Activated T-cell treated with anti-CD3 and anti-CD28 coated beads, Interleukin-2, amount 50 U/mL, for 1 hour (primary cell): ENCODE measurements at places on chromosomes 5 and 9.

DNA sequence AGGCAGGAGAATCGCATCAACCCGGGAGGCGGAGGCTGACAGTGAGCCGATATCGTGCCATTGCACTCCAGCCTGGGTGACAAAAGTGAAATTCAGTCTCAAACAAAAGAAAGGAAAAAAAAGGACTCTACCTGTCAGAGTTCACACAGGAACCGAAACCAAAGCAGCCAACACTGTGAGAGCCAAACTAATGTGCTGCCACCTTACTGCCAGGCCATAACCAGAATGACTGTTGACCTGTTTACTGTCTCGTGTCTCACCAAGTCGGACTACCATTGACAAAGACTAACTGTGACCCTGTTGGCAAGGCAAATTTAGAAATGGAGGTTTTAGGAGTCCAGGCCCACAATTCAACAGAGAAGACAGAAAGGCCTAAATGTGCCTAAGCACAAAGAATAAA is 112.4 kb downstream of the ANXA2R start:
- no peak for DNase-seq

DNA sequence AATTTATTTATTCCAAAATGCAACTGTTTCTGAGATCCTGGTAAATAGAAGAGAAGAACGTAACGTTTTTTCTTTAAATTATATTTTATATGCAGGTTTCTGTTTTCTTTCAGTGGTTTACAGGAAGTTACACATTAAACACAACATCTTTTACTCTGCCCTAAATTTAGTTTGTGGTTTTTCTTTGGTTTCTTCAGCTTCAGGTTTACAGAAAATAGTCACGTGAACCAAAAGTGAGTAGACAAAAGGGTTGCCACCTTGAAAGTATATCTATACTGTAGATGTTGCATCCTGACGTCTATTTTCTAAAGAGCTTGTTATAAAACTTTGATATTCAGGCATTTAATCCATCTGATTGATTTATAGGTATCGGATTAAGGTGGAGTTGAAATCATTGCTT is 1236.6 kb downstream of the MAT2B start:
- no peak for DNase-seq

- DNase-seq, result no peak
These were observed 51.9 kb upstream of the SYNPO start for GRCh38 chr5:150588596-150588890.

GRCh38 chr9:127629468-127630081 is 17.5 kb downstream of the STXBP1 start:
- DNase-seq, result no peak

DNA sequence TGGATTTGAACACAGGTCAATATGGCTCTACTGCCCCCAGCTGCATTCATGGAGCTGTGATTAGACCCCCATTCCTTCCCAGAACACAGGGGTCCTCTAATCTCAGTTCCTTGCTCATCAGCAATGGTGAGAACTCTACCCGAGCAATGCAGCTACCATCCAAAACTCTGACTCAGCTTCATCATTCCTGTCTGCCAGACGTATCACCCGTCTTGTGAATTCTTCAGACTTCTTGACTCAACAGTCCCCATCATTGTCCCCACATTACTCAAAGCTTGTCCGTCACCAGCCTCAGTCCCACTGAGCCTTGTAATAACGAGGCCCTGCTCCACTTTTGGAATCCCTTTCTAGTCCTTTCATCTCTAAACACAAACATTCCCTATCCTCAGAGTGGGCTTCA is 36.3 kb upstream of the STX17 start:
- no peak for DNase-seq

DNA sequence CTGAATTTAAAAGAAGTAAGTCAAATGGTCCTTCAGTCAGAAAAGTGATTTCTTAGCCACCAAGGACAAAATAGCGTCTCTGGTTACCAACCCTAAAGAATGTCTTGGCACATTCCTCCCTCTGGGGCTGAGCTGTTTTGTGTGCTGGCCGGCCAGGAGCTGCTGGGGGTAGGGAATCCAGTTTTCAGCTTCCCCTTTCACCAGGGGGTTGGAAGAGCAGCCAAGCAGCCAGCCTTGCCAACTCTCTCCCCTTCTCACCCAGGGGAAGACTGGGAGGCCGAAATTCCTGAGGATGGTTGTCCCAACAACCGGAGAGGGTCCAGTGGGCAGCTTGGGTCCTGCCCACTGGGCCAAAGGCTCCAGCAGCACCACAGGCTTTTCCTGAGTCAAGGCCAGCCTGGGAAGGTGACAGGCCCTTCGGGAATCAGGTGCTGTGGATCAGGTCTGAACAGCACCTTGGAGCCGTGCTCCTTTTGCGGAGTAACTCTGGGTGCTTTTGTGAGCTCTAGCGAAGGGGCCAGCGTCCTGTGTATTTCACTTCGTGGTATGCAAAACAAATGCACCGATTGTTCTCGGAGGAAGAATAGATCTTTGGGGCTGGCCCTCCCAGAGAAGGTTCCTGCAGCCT is 4.2 kb downstream of the WWC1 start:
- no peak for DNase-seq

DNA sequence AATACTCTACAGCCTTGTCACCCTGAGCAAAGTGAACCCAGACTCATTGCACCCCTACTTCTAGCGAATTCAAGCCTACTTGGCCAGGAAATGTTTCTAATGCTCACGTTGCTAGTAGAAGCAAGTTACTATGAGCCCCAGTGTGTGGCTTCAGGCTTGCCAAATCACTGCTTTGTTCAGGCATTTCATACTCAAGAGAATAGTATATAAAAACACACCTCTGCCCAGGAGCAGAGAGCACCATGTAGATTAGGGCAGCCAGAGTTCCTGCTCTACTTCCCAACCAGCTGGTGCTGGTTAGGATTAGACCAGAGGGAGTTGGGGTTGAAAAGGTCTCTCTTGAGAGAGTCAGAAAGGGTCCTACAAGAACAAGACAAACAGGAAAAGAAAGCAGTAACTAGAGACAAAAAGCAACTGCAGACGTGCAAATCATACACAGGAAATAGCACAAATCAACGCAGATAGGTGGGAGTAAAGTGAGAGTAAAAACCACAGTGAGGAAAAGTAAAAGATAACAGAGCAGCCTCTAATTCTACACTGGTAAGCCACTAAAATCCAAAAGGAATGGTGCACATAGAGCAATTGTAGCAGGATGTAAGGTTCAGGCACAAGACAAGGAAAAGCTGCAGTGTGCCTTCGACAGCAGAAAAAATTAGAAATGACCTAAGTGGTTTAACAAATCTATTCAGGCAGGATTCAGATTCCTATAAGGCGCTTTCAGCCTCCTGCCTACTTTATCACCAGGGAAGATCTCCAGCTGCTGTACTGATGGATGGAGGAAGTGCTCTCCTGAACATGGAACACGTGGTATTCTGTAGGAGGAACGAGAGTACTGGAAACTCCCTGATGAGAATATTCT is 49.6 kb upstream of the KIF2A start:
- DNase-seq, result peak; percentile 29

DNA sequence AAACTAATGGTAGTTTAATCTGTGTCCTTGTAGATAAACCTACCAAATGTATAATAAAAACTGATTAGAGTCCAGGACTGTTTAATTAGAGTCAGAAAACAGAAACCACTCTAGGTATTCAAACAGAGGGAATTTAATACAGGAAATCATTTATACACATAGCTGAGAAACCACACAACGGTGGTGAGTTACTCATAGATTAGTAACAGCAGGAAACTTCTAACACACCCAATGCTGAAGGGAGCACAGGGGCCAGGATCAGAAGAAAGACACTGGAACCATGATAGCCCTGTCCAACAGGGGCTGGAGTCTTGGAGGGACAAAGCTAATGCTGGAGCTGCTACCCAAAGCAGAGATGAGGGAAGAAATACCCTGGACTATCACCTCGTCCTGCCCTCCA is 321.0 kb downstream of the ACTL7B start:
- no peak for DNase-seq

DNA sequence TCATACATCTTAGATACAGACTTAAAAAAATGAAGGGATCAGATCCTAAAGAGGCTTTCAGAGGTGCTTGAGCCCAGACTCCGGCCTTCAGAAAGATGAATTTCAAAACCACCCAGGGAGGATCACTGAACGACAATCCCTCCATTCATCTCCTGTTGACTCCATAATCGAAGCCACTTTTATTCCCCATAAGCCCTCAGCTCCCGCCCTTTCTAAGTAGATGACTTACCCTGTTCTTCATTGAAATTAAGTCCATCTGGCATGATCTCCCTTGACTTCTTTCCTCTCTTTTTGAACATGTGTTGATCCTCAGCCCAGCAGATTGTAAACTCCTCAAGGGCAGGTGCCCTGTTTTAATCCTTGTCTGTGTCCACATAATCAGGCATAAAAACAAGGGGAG is 50.8 kb upstream of the ASTN2 start:
- no peak for DNase-seq

- no peak for DNase-seq
These were observed 53.7 kb upstream of the VLDLR start for GRCh38 chr9:2567922-2568321.

DNA sequence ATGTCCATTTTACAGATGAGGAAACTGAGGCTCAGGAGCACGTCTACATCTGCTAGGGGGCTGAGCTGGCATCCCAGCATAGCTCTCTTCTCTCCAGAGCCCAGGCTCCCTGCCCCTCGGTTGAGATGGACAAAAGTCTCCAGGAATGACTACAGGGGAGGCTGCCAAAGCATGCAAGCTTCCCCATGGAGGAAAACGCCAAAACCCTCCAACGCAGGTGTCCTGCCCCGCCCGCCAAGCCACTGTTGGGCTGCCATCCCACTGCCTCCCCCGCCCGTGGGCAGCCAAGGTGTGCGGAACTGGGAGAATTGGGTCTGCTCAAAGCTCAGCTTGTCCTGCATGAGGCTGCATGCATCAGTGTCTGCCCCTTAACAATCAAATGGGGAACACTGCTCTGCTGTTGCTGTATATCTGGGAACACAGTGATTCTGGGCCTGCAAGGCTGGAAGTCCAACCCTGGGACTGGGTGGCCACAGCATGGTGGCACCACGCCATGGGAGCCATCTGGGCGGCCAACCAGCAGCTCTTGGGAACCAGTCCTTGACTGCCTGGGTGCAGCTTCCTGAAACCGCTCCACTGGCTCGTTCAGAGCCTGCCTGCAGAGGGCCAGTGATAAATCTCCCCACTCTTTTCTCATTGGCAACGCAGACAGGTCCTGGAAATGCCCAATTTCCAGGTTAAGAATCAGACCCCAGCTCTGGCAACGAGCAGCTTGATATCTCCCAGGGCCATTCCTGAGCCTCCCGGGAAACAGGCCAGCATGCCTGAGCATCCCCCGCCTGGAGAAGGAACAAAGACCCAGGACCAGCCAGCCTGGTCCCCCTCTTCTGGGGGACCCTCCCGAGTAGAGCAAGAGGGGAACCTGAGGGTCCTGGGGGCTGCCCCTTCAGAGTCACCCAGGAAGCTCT is 3.5 kb downstream of the RALGDS start:
- DNase-seq, result no peak

- DNase-seq, result no peak
These were observed 82.4 kb upstream of the IFNK start for GRCh38 chr9:27441741-27442070.

DNA sequence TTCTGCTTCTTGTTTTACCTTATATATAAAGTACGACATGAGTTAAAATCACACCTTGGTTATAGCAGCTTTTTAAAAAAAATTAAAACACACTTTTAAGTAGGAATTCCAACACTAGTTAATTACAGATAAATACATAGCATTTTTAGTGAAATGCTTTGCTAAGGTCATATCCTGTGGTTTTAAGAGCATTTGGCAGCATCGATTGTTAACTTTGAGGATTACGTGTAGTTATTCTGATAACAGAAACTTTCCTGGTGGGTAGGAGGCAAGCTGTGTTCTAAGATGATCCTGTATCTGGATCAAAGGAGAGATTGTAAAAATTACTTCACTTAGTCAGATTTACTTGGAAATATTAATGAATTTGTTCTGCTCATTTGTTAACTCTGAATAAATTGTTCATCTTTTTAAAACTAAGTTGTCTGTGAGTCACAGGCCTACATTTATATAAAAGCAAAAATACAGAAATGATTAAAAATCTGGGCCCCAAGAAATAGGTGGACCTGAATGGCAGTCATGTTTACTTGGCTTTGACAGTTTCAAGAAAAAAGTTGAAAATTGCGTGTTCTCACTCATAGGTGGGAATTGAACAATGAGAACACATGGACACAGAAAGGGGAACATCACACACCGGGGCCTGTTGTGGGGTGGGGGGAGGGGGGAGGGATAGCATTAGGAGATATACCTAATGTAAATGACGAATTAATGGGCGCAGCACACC is 58.3 kb downstream of the TRIO start:
- DNase-seq, result no peak

- no peak for DNase-seq
These were observed 136.3 kb downstream of the MED27 start for GRCh38 chr9:131943351-131943841.

GRCh38 chr9:84921175-84921574 is 251.6 kb downstream of the NTRK2 start:
- no peak for DNase-seq

DNA sequence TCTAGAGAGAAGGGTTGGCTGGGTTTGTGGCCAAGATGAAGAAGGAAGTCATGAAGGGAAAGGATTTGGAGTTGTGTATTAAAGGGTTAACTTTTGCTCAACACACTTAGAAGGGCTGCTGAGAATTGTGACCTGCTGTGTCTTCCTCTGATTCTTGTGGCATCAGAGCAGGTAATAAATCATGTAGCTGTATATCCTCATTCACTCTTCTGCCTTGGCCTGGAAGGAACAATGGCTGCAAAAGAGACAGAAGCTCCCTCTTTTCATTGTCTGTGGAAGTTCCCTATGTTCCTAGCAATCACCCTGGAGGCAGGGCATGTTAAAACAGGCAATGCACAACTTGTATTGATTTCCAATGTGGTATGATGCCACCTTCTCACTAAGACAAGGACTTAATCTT is 159.1 kb downstream of the LRRC70 start:
- DNase-seq, result no peak

DNA sequence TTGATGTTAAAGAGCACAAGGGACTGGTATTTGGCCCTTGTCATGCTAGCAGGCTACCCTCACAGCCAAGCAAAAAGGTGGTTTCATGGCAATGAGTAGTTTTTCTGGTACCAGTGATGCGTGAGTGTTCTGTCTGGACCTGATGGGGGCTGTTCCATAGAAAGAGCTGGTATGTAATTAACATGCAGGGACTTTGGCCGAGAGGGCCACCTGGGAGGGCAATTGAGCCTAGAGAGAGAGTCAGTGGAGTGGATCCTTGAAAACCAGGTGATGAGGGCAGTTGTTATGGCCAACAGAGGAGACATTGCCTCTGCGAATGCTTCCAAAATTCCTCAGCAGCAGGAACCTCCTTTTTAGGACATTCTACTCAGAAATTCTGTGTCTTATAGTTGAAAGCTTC is 383.3 kb downstream of the PSAT1 start:
- DNase-seq, result no peak

GRCh38 chr5:53364061-53364460 is 116.4 kb upstream of the FST start:
- DNase-seq, result no peak
